ENCODE measurements at places on chromosomes 2 and 18. TPM values are rescaled to one million over a fixed set of nuclear protein-coding genes. Genes with fewer than 3 reads are reported as not detected.

- no peak overlapping the region for H3K27ac ChIP-seq
- peaks cover 13% of the 10 kb centered on the region for H3K4me1 ChIP-seq
- no peaks in the 10 kb centered on the region for H3K36me3 ChIP-seq
Measured at GRCh38 chr2:200161458-200161857, 145.0 kb upstream of the SPATS2L start.

DNA sequence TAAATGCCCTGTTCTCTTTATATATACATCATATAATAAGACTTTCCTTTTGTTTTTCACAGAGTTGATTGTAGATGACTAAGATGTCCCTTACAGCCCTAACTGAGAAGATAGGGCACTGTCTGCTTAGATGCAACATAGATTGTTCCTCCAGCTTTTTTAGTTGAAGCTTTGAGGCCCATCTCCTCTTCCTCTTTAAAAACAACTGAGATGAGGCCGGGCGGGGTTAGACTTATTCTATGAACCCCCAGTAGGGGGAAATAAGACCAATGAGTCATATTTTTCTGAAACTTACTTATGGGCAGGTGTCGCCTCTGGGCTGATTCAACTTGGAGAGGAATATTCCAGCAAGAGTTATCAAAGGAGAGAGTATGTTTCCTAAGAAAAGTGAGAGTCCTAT lies 84.6 kb downstream of the FBXO15 start:
- H3K27ac ChIP-seq = no peak overlapping the region
- H3K4me1 ChIP-seq = no peaks in the 10 kb centered on the region
- peaks cover 2% of the 10 kb centered on the region for H3K27me3 ChIP-seq
- H3K36me3 ChIP-seq = no peaks in the 10 kb centered on the region
- H3K4me3 ChIP-seq = no peak overlapping the region

GRCh38 chr2:124112966-124113365 lies 87.9 kb downstream of the CNTNAP5 start:
- no peak overlapping the region for H3K4me3 ChIP-seq
- no peak overlapping the region for H3K27ac ChIP-seq
- no peaks in the 10 kb centered on the region for H3K4me1 ChIP-seq
- no peaks in the 10 kb centered on the region for H3K27me3 ChIP-seq
- no peak for DNase-seq

GRCh38 chr2:222440673-222441422 lies 16.5 kb downstream of the SGPP2 start:
- no peaks in the 10 kb centered on the region for H3K27me3 ChIP-seq
- peak; percentile 28 for DNase-seq
- H3K36me3 ChIP-seq = no peaks in the 10 kb centered on the region
- no peak overlapping the region for H3K4me3 ChIP-seq

GRCh38 chr2:164189851-164190250 lies 431.4 kb downstream of the GRB14 start:
- H3K27ac ChIP-seq = no peak overlapping the region
- no peak overlapping the region for H3K4me3 ChIP-seq
- H3K4me1 ChIP-seq = no peaks in the 10 kb centered on the region

DNA sequence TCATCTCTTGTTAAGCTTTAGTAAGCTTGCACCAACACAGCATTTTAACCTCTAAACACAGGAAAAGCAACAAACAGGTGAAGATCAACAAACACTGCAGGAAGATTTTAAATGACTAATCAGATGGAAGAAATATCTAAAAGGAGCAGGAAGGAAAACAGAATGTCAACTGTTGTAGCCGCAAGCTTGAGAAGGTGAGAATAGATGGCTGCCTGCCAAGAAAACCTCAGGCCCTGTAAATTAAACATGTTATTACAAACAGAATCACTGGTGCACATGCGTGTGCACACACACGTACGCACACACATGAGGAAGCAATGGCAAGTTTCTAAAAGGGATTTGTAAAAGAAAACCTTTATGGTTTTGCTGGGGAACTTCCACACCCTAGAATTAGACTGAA lies 257.8 kb upstream of the GALNT5 start:
- no peak overlapping the region for H3K27ac ChIP-seq
- no peaks in the 10 kb centered on the region for H3K4me1 ChIP-seq
- H3K36me3 ChIP-seq = no peaks in the 10 kb centered on the region
- no peak for DNase-seq

- peaks cover 2% of the 10 kb centered on the region for H3K36me3 ChIP-seq
- peaks cover 3% of the 10 kb centered on the region for H3K4me1 ChIP-seq
Measured at GRCh38 chr2:32330136-32330535, 26.7 kb upstream of the BIRC6 start.

DNA sequence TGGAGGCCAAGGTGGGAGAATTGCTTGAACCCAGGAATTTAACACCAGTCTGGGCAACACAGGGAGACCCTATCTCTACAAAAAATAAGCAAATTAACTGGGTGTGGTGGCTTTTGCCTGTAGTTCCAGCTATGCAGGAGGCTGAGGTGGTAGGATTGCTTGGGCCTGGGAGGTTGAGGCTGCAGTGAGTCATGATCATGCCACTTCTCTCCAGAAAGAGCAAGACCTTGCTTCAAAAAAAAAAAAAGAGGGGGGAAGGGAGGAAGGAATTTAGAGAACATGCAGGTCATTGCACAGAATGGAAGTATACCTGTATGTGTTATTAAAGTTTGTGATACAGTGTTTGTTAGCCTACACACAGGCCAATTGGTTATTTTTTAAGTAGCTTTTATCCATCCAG lies 25.8 kb downstream of the PKP4 start:
- DNase-seq = no peak
- H3K4me1 ChIP-seq = no peaks in the 10 kb centered on the region
- no peaks in the 10 kb centered on the region for H3K36me3 ChIP-seq
- no peak overlapping the region for H3K27ac ChIP-seq
- no peak overlapping the region for H3K4me3 ChIP-seq

- H3K27me3 ChIP-seq = no peaks in the 10 kb centered on the region
- H3K36me3 ChIP-seq = no peaks in the 10 kb centered on the region
- no peak overlapping the region for H3K27ac ChIP-seq
Measured at GRCh38 chr2:56077359-56077915, 106.4 kb upstream of the CCDC85A start.

- peak overlapping the region; percentile 3 for H3K27ac ChIP-seq
- no peak for DNase-seq
- H3K27me3 ChIP-seq = no peaks in the 10 kb centered on the region
- H3K36me3 ChIP-seq = no peaks in the 10 kb centered on the region
Measured at GRCh38 chr2:66733364-66733999, 298.6 kb downstream of the MEIS1 start.

- H3K4me1 ChIP-seq = no peaks in the 10 kb centered on the region
- no peak overlapping the region for H3K27ac ChIP-seq
- no peaks in the 10 kb centered on the region for H3K36me3 ChIP-seq
- no peaks in the 10 kb centered on the region for H3K27me3 ChIP-seq
- no peak for DNase-seq
Measured at GRCh38 chr2:236946871-236947270, 138.8 kb upstream of the COPS8 start.

DNA sequence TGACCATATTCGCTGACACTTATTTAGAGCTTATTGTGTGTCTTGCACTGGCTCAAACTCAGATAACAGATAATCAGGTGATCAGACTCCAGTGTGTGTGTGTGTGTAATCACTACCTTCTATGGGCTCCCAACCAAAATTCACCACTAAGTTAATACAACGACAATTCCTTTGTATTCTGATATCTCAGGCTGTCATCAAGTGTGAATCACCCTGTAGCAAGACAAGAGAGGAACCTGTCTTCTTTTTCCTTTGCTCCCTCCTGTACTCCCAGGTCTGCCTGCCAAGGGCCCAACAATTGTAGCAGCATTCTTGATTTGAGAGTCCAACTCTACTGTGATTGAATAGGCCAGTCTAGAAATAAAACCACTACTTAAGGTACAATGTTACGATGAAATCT lies 25.8 kb downstream of the ITGB6 start:
- no peak overlapping the region for H3K27ac ChIP-seq
- no peaks in the 10 kb centered on the region for H3K27me3 ChIP-seq
- DNase-seq = no peak
- H3K36me3 ChIP-seq = peaks cover 5% of the 10 kb centered on the region

DNA sequence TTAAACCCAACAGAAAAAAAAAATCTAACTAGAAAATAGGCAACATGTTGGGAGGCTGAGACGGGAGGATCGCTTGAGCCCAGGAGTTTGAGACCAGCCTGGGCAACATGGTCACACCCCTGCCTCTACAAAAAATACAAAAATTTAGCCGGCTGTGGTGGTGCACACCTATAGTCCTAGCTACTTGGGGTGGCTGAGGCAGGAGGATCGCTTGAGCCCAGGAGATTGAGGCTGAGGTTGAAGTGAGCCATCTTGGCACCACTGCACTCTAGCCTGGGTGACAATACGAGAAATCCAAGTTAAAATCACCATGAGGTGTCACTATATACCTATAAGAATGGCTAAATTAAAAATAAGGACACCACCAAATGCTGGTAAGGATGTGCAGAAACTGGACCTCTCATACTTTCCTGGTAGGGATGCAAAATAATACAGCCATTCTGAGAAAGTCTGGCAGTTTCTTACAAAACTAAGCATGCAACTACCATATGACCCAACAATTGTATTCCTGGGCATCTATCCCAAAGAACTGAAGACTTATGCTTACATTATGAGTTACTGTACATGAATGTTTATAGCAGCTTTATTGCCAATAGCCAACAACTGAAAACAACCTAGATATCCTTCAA lies 2.2 kb downstream of the SEPTIN10 start:
- H3K36me3 ChIP-seq = no peaks in the 10 kb centered on the region
- H3K27ac ChIP-seq = no peak overlapping the region
- H3K4me3 ChIP-seq = no peak overlapping the region
- peaks cover 9% of the 10 kb centered on the region for H3K27me3 ChIP-seq
- H3K4me1 ChIP-seq = peaks cover 3% of the 10 kb centered on the region
- DNase-seq = peak; percentile 25

DNA sequence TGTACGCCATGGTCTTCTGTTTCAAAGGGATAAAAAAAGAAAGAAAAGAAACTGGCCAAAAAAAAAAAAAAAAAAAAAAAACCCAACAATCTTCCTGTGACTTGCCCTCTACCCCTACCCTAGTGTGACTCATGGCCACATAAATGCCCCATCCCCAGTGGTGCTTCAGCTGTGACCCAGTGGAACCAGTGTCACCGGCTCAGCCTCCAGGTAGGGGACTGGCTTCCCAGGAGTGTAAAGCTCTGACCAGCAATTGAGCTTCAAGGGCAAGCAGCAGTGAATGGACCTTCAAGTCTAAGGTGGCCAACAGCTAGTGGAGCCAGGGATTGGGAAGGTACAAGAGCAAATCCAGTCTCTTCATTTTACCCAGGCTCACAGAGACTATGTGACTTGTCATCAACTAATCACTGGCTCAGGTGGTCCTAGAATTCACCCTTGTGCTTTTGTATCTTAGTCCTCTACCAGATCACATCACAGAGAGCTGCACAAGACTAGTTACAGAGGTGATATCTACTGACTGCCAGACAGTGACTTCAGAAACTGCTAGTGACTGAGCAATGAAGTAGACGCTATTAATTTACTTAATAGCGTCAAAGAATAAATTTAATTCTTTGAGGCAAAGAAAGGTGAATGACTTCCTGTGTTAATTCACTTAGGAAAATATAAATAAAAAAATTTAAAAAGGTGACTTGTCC lies 1.3 kb upstream of the TGFBRAP1 start:
- no peak overlapping the region for H3K4me3 ChIP-seq
- peak overlapping the region; percentile 93 for H3K27ac ChIP-seq
- no peaks in the 10 kb centered on the region for H3K27me3 ChIP-seq
- H3K4me1 ChIP-seq = peaks cover 23% of the 10 kb centered on the region
- peak; percentile 39 for DNase-seq
- no peaks in the 10 kb centered on the region for H3K36me3 ChIP-seq

- H3K27me3 ChIP-seq = no peaks in the 10 kb centered on the region
- H3K4me1 ChIP-seq = no peaks in the 10 kb centered on the region
- no peak overlapping the region for H3K27ac ChIP-seq
- no peaks in the 10 kb centered on the region for H3K36me3 ChIP-seq
Measured at GRCh38 chr18:68409576-68409975, 305.3 kb downstream of the TMX3 start.

GRCh38 chr18:22113144-22113844 lies 56.1 kb upstream of the GATA6 start:
- H3K4me1 ChIP-seq = peaks cover 58% of the 10 kb centered on the region
- H3K4me3 ChIP-seq = no peak overlapping the region
- no peaks in the 10 kb centered on the region for H3K27me3 ChIP-seq
- H3K27ac ChIP-seq = no peak overlapping the region
- DNase-seq = no peak

DNA sequence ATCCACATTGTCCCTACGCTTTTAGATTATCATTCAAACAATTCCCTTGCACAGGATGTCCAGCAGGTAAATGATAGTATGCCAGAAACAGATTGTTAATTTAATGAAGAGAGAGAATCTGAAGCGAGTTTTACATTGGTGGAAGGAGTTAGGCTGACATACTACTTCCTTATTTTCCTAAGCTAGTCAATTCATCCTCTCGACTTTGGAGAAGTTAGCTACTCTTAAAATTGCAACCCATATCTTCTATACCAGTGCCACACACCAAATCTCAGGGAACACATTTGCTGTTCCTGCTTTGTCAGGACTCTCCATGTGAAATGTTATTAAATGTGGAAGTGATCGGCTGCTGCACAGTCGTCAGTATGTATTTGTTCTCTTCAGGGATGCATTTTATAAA lies 249.2 kb downstream of the NAPG start:
- no peaks in the 10 kb centered on the region for H3K27me3 ChIP-seq
- H3K4me3 ChIP-seq = no peak overlapping the region
- no peaks in the 10 kb centered on the region for H3K36me3 ChIP-seq
- no peak overlapping the region for H3K27ac ChIP-seq
- H3K4me1 ChIP-seq = no peaks in the 10 kb centered on the region

DNA sequence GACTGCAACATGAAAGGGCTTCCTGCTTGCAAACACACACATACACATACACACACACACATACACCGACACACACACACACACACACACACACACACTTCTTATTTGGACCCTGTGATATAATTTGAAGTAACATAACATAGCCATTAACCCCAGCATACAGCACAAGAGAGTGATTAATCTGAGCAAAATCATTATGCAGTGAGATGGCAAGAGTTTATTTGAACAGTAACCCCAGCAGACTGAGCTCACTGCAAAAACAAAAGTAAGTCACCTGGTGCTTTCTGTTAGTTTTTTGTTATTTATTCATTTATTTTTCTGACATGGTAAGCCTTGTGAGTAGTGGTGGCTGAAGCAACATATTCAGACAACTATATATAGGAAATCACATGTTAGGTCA lies 93.7 kb downstream of the NOL4 start:
- no peak overlapping the region for H3K4me3 ChIP-seq
- no peak overlapping the region for H3K27ac ChIP-seq
- H3K36me3 ChIP-seq = no peaks in the 10 kb centered on the region
- DNase-seq = no peak

The SERPINB5 gene
- 3.5 TPM for polyA plus RNA-seq

The PRKAG3 gene
- 0.15 TPM for polyA plus RNA-seq

The LYG1 gene
- 1.9 TPM for polyA plus RNA-seq

The LAMA3 gene
- 67.4 TPM for polyA plus RNA-seq

The APOB gene
- polyA plus RNA-seq = 136 TPM

The SYT4 gene
- 1.7 TPM for polyA plus RNA-seq

The LDLRAD4 gene
- 17.6 TPM for polyA plus RNA-seq

The NOSTRIN gene
- 35.5 TPM for polyA plus RNA-seq

The PIGN gene
- 9.0 TPM for polyA plus RNA-seq

The KIF5C gene
- 0.54 TPM for polyA plus RNA-seq

The HES6 gene
- 94.3 TPM for polyA plus RNA-seq
